ENCODE measurements at places on chromosomes 16 and 17. TPM values are rescaled to one million over a fixed set of nuclear protein-coding genes. Genes with fewer than 3 reads are reported as not detected.

The STX4 gene
- total RNA-seq = 118 TPM

DNA sequence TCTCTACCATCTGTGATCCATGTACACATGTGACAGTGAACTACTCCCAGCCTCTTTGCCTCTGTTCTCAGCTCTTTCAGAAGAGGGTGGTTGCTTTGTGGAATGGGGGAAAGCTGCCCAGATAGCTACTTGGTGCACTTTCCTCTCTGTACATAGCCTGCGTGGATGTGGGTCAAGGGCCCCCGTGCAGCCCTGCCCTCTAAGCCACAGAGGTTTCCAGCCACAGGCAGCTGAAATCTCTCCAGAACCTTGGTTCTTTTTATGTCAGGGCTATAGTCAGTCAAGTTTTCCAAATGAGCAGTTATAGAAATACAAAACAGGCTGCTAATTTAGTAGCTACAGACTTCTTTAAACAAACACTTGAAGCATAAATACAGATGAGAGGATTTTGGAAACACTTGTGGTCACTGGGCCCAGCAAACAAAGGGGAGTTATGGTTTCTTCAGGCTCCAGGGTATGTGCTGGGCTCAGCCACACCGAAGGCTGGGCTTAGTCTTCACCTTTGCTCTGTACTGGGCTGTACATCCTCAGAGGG lies 199.7 kb upstream of the ASIC2 start:
- no peak for DNase-seq

DNA sequence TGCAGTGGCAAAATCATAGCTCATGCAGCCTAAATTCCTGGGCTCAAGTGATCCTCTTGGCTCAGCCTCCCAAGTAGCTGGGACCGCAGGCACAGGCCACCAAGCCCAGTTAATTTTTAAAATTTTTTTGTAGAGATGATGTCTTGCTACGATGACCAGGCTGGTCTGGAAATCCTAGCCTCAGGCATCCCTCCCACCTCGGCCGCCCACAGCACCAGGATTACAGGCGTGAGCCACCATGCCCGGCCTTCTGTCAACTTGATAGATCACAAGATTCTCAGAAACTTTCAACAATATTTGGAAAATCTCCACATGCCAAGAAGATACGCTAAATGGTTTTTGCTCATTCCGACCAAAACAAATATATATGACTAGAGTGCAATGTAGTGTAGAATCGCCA lies 111.0 kb downstream of the ADCY9 start:
- DNase-seq = no peak

GRCh38 chr16:73354434-73354833 lies 306.5 kb upstream of the ZFHX3 start:
- no peak for DNase-seq
